ENCODE measurements at places on chromosomes 2 and 18. TPM values are rescaled to one million over a fixed set of nuclear protein-coding genes. Genes with fewer than 3 reads are reported as not detected.

DNA sequence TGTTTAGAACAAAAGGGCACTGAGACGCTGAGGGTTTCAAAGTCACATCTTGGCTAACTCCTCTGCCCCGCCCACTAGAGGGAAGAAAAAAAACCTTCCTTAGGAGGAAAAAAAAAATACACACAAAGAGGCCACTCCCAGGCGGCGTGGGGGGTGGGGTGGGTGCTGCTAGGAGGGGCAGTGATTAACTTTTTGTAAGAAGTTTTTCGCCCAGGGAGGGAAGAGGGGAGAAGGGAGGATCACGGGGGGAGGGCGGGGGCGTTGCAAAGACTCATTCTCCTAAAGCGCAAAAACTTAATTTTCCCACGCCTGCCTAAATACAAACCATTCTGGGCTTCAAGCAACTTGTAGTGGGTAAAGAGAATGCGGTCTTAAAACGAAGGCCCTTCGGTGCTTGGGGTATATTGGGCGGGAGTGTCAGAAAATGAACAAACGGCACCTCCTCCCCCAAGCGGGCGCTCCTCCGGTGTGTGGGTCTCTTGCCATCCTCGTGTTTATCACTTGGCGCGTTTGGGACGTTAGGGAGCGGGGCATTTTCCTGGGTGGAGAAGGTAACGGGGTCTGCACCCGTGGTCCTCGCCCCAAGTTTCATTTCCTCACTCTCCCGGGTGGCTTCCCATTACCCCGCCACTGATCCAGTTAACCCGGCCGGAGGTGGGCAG is 1.7 kb downstream of the CXCR4 start:
- peak; percentile 87 for DNase-seq

DNA sequence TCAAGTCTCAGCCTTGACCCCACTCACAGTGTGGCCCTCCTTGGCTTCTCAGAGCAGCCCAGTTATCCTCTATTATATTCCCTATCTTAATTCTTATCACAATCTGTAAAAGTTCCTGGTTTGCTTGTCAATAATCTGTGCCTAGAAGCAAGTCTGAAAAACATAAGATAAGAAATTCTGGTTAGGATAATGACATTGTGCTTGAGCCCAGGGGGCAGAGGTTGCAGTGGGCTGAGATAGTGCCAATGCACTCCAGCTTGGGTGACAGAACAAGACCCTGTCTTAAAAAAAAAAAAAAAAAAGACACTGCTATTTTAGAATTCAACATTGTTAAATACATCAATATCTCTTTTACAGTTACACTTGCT is 63.9 kb downstream of the TMEM131 start:
- no peak for DNase-seq

GRCh38 chr2:139175510-139175909 is 395.3 kb upstream of the NXPH2 start:
- DNase-seq = no peak

DNA sequence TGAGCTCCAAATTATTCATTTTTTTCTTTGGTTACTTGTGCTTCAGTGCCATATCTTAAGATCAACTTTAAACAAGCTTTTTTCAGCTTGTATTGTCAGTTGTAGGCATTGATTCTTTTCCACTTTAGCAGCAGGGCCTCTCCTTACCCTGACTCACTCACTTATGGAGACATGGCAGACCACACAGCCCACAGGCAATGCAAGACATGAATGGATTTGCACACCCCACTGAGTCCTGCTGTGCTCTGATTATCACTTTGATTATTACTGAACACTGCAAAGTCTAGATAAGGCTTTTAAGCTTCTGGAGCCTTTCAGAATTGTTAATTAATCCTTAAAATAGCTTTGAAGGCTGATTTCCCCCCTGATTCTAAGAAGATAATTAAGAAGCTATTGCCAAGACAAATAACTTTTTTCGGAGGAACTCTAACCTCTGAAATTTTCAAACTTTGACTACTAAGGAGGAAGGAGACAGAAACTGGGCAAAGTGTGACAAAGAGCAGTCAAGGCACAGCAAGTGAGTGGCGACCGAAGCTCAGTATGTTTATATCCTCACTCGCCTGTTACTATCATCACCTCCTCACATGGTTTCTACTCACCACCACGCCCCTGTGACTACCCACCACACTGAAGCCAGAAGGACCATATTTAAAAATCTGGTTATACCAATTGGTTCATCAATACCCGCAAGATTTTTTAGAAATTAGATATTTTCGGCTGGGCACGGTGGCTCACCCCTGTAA is 43.3 kb downstream of the CACNB4 start:
- DNase-seq = no peak

GRCh38 chr2:197184959-197185586 is 125.5 kb downstream of the ANKRD44 start:
- no peak for DNase-seq

- DNase-seq = peak; percentile 54
These were observed 58.3 kb downstream of the LDLRAD4 start for GRCh38 chr18:13276530-13277520.

- DNase-seq = no peak
These were observed 13.3 kb downstream of the ST3GAL5 start for GRCh38 chr2:85875350-85876050.

DNA sequence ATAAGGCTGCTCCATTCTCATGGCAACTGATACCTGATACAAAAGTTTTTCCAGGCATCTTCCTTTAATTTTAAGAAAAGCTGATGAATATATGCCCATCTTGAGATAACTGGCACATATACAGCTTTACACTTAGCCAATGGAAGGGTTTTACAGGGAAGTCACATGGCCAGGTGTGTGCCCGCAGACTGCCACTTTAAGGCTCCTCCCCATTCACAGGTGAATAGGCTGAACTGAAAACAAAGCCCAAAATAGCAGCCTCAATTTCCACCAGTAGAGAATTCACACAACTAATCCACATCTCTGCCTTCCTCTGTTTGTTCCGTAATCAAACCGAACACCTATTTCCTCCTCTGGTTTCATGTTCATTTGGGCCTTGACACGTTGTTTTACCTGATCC is 9.8 kb upstream of the ME2 start:
- no peak for DNase-seq

DNA sequence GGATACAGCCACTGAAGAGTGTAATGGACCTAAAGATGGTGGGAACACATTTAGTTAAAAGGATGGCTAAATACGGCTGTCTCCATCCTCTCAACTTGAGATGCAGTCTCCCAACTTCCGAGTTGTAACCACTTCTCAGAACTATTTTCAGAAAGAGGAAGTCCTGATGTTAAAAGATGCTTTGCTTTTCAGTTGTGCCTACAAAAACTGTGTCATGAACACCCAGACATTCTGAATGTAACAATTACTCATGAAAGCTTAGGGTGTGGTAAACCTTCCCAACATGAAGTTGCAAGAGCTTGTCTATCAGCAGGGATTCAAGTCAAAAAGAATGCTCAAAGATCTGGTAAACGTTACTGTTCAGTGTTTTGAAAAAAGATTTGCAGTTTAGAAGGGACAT is 147.9 kb downstream of the DOCK10 start:
- no peak for DNase-seq

GRCh38 chr2:15547115-15547876 is 13.8 kb downstream of the NBAS start:
- no peak for DNase-seq

DNA sequence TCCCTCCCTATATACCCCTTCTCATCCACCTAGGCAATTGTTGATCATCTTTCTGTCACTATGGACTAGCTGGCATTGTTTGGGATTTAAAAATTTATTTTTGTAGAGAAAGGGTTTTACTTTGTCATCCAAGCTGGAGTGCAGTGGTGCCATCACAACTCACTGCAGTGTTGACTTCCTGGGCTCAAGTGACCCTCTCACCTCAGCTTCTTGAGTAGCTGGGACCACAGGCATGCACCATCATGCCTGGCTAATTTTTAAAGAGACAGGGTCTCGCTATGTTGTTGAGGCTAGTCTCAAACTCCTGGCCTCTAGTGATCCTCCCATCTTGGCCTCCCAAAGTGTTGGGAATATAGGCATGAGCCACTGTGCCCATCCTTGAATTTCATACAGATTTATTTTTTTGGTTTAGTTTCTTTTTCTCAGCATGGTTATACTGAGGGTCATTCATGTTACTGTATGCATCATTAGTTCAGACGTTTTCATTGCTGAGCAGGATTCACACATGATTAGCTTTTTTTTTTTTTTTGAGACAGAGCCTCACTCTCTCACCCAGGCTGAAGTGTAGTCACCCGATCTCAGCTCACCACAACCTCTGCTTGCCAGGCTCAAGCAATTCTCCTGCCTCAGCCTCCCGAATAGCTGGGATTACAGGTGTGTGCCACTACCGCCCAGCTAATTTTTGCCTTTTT is 8.6 kb upstream of the PCARE start:
- DNase-seq = no peak

GRCh38 chr2:163884416-163884815 is 148.6 kb upstream of the FIGN start:
- DNase-seq = no peak

DNA sequence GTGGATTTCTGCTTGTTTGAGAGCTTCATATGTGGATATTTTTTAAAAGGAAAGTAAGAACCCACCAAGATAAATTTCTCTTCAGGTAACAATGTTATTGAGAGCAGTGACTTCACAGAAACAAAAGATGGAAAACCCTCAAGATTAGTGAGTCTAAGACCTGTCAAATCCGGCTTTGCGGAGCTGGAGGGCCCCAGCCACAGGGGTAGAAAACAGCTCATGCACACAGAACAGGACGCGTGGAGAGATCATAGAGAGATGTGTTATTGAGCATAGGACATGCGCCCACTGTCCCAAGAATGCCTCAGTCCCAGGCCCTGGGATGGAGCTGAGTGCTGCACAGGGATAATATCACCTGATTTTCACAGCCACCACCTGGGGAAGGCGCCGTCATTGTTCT is 21.3 kb downstream of the EDAR start:
- peak; percentile 39 for DNase-seq

DNA sequence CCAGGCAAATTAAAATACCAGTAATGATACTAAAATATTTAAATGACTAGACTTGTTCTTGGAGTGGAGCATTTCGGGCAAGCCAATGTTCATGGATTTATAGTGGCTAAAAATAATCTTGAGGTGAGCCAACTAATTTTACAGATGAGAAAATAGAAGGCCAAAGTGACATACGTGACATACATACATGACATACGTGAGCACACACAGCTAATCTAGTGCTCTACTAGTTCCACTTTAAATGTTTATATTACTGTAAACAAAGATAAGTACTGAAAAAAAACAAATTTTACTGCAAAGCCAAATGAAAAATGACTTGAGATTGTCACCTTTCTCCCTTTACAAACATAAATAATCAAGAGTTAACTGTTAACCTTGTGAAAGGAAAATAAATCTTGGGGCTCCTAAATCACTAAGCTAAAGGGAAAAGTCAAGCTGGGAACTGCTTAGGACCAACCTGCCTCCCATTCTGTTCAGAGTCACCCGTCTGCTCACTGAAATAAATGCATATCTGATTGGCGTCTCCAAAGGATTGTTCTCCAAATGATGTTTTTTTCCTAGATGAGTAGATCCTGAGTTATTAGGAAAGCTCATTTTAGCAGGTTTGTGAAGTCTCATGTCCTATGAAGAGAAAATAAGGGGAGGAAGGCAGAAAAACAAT is 96.7 kb downstream of the PMS1 start:
- DNase-seq = no peak

DNA sequence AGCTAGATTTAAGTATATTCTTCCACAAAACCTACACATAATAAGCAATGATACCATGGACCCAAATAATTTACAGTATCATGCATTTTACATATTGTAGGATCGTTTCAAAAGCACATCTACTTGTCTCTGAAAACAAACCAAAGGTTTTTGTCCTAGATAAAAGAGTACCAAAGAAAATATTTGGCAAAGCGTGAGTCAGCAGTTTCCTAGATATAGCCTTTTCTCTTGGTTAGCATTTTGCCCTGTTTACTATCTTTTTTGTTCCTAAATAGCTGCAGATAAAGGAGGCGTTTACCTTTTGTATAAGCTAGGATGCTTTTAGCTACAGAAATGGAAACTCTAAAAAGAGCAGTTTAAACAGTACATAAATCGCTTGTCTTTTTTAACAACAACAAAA is 305.8 kb upstream of the GULP1 start:
- no peak for DNase-seq

GRCh38 chr2:119958670-119959268 is 54.1 kb upstream of the EPB41L5 start:
- DNase-seq = no peak

DNA sequence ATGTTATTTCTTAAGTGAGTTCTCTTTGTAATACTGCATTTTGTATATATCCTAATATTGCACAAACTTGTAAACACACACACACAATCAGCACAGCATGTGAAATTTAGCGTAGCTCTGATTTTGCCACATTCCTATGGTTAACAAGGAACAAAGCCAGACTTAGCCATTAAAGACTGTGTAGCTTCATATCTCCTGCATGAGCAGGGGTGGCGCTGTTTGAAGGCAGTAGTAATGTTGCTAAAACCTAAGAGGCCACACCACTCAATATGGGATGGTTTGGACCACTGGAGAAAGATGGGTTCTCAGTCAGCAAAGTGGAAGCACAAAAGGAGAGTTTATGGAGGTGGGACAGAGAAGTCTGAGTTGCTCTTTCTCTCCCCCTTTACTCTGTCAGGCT is 61.1 kb upstream of the RND3 start:
- peak; percentile 4 for DNase-seq

GRCh38 chr2:47595687-47596086 is 187.3 kb upstream of the MSH6 start:
- no peak for DNase-seq

DNA sequence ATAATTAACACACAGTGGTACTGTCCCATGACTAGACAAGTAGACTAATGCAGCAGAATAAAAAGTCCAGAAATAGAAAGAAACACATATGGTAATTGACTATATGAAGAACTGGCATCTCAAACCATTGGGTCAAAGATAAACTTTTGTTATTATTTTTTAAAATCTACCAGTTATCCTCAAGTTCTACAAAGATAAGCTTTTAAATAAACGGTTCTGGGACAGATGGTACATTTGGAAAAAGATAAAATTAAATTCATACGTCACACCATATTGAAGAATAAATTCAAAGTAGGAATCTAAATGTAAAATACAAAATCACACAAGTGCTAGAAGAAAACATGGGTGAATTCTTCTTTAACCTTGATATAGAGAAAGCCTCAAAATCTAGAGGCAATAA is 37.6 kb upstream of the PLEKHM3 start:
- DNase-seq = no peak

The GAREM2 gene
- 2.7 TPM for total RNA-seq

The AMER3 gene
- total RNA-seq = not detected

The LBX2 gene
- total RNA-seq = 0.36 TPM

The ERICH2 gene
- not detected for total RNA-seq

The NT5C1B gene
- not detected for total RNA-seq

The TP53I3 gene
- 2.6 TPM for total RNA-seq

The MC5R gene
- not detected for total RNA-seq

Data from activated CD8-positive, alpha-beta T cell treated with anti-CD3 and anti-CD28 coated beads for 36 hours (primary cell).